ENCODE measurements at places on chromosomes 7 and 10.
A peak's percentile ranks its signal among the peaks of the same experiment; 100 is the strongest.

DNA sequence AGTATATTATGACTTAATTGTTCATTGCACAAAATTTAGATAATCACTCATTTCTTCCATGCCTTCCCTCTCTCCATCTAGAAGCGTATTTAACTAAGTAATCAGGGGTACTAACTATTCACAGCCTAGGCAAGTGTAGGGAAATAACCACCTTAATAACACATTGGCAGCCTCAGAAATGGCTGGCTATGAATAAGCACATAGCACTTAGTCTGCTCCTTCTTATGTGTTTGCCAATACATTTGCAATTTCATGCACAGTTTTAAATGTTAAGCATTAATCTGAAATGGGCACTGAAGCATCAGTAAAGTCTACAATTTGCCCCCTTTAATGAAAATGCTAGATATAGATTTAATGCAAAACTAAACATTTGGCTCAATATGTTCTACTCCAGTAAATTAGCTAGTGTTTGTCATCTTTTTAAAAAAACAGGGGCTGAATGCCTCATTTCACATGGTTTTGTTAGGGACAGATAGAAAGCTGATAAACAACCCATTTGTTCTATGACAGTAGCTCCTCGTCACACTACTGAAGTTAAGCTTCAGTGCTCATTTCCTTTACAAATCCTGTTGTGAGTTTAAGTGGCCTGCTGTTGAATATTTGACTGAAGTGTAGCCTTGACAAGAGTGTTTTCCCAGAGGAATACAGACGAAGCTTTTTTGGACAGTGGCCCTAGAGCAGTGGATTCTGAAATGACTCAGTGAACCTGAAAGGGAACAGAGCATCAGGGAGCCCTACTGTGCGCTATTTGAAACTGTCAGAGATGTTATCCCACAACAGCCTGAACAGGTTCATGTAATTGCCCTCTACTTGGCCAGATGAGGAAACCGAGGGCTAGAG is 30.5 kb downstream of the HHEX start:
- no peak for DNase-seq

- no peak for DNase-seq
Measured at GRCh38 chr10:97325754-97326153, 6.7 kb downstream of the FRAT1 start.

DNA sequence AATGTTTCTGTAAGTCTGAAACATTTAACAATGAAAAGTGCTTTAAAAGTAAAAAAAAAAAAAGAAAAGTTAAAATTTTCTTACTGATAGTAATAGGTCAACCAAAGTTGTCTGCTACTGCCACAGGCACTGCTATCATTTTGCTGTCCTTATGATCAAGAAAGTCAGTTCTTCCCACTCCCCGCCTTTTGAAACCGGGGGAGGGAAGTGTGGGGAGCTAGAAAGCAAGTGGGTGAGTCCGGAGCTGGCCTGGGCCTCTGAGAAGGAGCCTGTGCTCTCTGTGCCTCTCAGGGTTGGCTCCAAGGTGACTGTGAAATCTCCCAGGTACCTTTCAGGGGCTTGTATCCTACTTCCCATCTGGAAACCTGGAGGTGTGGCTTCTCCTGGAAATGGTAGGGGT is 7.3 kb downstream of the C7orf57 start:
- no peak for DNase-seq

DNA sequence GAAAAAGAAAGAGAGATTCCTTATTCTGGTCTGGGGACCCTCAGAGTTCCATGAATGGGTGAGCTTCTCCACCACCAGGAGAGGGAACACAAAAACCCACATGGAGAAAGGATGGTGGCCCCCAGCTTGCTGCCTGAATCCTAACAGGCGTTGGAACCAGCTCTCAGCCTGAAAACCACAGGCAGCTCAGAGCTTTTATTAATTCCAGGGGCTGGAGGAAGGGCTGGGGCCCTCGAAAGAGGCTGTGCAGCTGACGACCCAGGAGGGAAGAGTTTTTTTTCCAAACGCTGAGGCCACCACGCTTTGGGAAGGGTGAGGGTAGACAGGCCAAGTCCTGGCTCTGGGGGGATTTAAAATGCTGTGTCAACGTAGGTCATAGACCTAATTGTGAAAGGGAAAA is 10.8 kb upstream of the ELN start:
- DNase-seq, result no peak

DNA sequence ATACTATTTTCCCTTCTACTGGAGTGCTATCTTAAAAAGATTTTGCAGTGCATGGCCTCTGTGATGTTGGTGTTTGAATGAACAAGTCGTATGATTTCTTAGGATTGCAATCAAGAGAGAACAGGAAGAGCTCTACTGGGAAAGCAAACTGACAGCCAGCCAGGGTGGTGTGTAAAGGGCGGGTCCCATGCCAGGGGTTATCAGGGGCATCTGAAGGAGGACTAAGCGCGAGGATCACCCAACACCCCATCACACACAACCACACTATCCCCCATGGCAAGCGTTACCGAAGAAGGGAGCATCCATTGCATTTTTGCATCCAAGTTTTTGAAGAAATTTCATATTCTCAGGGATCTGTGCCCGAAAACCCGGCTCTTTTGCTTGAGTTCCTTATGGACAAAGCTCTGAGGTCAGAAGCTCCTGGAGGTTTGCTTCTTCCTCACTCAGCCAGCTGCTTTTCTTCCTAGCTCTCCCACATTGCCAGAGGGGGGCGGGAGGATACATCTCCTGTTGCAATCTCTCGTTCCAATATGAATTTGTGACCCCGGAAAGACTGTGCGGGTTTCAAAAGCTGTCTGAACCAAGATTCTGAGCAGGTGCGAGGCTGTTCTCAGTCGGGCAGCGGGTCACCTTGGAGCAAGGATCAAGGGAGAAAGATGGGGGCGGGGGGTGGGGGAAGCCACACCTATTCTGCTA is 5.2 kb downstream of the NEUROD6 start:
- no peak for DNase-seq

DNA sequence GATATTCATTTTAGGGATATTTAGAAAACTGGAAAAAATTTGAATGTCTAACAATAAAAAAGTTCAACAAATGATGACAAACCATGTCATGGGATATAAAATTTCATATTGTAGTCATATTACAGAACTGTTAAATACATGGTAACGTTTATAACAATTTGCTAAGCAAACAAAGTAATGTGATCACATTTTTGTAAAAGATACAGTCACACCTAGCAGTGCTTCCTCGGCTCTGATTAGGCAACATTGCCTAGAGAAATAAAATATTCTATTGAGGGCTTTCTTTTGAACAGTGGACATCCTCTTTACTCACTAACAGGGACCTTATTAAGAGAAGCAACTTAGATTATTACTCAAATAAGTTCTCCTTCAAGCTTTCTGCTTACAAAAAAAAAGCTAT is 605.5 kb downstream of the GATA3 start:
- no peak for DNase-seq

- peak; percentile 82 for DNase-seq
Measured at GRCh38 chr10:73744664-73744975, 448 bp downstream of the SEC24C start.

Data from stimulated activated CD8-positive, alpha-beta memory T cell treated with anti-CD3 and anti-CD28 coated beads, Interleukin-4, amount 100 ng/mL, for 48 hours (primary cell).